ENCODE measurements at places on chromosomes 12 and 14.

DNA sequence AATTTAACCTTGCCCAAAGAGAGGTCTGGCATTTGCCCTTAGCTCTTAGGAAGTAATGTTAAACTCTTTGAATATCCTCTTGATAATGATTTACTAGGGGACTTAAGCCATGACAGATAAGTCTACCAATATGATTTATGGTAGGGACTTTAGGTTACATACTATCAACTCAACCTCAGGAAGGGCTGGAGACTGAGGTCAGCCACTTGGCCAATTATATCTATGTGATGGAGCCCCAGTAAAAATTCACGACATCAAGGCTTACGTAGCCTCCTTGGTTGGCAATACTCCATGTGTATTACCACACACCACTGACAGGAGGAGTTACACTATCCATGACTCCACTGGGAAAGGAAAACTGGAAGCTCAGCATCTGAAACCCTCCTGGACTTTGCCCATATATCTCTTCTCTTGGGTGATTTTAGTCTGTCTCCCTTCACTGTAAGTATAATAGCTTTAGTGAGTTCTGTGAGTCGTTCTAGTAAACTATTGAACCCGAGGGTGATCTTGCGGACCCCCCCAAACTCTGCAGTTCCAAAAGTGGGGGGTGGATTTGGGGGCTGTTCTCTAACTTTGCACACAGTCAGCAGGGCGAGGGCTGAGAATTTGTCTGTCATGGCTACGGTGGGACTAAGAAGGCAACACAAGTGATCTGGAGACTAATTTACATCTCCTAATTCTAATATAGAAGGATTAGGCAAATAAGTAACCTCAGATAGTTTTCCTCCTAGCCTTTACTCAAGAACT is 62.3 kb downstream of the R3HDM2 start:
- DNase-seq, result no peak

GRCh38 chr12:13046964-13047363 is 2.8 kb downstream of the FAM234B start:
- DNase-seq, result no peak

- DNase-seq, result no peak
Observed at GRCh38 chr12:76119887-76120286, 35.4 kb upstream of the NAP1L1 start.

DNA sequence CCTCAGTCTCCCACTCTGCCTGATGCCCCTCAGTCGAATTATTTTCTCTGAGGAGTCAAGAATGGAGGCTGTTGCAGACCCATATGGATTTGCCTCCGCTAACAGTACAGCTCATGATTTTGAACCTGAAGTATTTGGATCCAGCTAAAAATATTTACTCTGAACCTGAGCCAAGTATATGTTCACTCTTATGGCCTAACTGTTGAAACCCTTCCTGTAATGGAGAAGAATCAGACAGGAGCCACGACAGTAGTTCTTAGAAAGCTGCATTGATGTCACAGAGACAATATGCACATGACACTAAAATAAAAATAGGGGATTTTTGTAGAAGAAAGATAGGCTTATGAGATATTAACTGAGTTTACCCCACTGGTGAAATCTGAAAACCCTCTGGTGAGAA is 1128.3 kb upstream of the FLRT2 start:
- no peak for DNase-seq

GRCh38 chr12:114403011-114403689 is 2.8 kb downstream of the TBX5 start:
- no peak for DNase-seq

DNA sequence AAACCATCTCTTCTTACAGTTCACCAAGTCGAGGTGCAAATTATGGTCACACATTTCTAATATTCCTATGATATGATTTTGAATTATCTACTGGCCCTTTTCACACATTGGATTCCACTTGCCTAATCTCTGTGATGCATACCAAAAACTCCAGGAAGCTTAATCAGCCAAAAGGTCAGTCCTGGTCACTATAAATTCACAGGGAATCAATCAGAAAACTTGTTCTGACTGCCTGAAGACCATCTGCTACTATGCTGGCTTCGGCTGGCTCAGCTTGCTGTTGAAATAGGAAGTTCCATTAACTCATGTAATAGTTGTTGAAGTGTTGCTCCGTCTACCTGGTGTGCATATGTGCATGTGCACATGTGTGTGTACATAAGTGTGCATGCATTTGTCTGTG is 142.8 kb upstream of the FLRT2 start:
- DNase-seq, result no peak

DNA sequence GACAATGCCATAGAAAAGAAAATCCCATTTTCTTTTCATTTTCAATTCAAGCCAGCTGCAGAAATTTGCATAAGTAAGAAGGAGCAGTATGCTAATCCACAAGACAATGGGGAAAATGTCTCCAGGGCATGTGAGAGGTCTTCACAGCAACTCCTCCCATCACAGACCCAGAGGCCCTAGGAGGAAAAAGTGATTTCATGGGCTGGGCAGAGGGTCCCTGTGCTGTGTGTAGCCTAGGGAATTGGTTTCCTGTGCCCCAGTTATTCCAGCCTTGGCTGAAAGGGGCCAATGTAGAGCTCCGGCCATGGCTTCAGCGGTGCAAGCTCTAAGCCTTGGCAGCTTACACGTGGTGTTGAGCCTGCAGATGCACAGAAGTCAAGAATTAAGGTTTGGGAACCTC is 211.4 kb downstream of the CCDC59 start:
- DNase-seq, result no peak

DNA sequence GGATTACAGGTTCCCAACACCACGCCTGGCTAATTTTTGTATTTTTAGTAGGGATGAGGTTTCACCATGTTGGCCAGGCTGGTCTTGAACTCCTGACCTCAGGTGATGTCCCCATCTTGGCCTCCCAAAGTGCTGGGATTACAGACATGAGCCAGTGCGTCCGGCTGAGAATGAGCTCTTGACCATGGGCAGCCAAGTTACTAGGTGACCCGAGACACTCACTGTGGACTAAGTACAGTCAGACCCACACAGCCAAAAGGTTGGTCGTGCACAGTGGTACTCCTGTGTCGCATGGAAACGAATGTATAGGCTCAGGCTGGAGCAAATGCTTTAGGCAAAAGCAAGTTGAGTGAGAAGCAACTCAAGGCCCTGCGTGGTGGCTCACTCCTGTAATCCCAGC is 21.0 kb downstream of the DLK1 start:
- no peak for DNase-seq
